ENCODE measurements at places on chromosomes 7 and 10. TPM values are rescaled to one million over a fixed set of nuclear protein-coding genes. Genes with fewer than 3 reads are reported as not detected.

- no peak for DNase-seq
These were observed 6.8 kb upstream of the PARD3 start for GRCh38 chr10:34821587-34822585.

- no peak for DNase-seq
These were observed 23.1 kb downstream of the NRBF2 start for GRCh38 chr10:63156236-63156635.

GRCh38 chr10:79178614-79179163 is 109.9 kb downstream of the ZMIZ1 start:
- DNase-seq: peak; percentile 84

GRCh38 chr7:464454-465401 is 54.9 kb downstream of the PDGFA start:
- DNase-seq: peak; percentile 20

GRCh38 chr10:86486856-86487255 is 34.7 kb downstream of the WAPL start:
- no peak for DNase-seq

The HHEX gene
- total RNA-seq: 154 TPM

DNA sequence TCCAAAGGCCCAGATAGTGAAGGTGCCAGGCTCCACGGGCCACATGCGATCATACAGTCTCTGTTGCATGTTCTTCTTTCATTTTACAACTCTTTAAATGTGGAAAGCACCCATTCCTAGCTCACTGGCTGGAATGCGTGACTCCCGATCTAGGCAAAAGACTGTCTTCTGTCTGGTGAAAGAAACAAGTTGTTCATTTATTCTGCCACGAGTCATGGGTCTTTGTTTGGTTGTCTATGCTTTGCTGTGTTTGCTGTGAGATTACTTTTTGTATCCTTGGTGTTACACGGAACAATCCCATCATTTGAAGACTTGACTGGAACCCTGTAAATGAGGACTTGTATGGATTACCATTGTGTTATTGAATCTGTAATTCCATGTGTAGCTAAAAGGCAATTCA is 41.9 kb downstream of the NPVF start:
- no peak for DNase-seq

The TMEM273 gene
- 4.2 TPM for total RNA-seq

DNA sequence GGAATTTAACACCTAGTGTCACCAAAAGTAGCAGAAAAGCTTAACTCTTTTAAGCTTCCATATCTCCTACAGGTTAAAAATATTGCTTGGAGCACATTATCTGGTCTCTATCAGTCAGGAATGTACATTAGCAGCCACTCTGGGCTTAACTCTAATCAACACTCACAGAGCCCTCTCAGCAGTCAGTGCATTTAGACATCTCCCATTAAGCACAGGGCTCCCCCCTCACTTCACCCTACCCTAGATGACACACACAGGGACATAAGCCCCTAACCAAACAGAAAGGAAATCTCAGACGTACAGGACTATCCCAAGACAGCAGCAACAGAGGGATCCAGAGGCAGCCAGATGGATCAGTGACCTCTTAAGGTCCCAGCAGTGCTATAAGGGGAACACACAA is 26.4 kb downstream of the FBXW4 start:
- no peak for DNase-seq

The AFAP1L2 gene
- total RNA-seq: 323 TPM

Data from thyroid gland (tissue), 4 donors.